Stimulated activated CD4-positive, alpha-beta T cell treated with anti-CD3 and anti-CD28 coated beads, Interleukin-12 subunit alpha, Interleukin-12 subunit beta, amount 100 ng/mL, for 24 hours (primary cell): ENCODE measurements at places on chromosomes 7 and 10.

DNA sequence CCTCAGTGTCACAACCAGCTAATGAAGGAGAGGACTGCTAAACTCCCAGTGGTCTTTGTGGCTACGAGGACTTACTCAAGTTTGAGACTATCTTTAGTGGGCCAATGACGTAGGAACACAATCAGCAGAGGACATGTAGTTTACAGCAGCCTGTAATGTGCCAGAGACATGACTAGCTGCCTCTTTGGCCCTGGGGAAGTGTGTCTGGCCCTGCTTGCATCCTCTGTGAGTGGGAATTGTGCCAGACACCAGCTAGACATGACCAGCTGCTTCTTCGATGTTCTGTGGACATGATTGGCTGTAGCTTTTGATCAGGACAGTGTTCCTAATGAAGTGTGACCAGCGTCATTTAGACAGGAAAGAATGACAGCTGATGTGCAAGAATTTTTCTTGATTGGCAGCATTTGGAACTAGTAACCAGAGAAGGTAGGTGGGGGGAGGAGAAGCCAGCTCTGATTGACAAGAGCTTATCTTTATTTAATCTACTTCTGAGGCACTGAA, 141.7 kb downstream of the AUTS2 start:
- no peak for DNase-seq

- DNase-seq: no peak
Measured at GRCh38 chr10:61662794-61663259, at the start of gene CABCOCO1. TSS of gene CABCOCO1 (plus strand) at chr10:61662929. CDS start at chr10:61662973, 44 bp downstream.

DNA sequence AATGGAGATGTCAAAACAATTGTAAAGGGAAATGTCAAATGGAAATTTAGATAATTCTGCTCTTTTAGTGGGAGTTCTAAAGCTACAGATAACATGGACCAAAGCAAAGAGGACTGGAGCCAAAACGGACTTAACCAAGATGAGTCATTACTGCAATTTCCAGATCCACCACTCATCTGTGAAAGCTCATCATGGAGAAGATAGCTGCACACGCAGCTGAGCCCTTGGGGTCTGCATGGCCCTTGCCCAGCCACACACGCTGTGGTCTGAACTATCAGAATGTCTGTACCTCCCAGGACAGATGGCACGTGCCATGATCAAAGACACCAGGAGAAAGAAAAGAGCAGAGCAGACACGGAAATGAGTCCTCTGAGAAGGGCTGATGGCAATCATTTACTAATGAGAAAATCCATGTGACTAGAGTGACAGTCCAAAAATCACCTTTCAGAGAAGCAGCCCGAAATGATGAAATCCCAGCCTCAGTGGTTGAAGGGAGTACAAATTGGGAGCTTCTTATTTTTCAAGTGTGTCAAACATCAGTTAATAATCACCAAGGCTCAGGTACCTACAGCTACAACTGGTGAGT, 177.9 kb upstream of the MGMT start:
- no peak for DNase-seq

DNA sequence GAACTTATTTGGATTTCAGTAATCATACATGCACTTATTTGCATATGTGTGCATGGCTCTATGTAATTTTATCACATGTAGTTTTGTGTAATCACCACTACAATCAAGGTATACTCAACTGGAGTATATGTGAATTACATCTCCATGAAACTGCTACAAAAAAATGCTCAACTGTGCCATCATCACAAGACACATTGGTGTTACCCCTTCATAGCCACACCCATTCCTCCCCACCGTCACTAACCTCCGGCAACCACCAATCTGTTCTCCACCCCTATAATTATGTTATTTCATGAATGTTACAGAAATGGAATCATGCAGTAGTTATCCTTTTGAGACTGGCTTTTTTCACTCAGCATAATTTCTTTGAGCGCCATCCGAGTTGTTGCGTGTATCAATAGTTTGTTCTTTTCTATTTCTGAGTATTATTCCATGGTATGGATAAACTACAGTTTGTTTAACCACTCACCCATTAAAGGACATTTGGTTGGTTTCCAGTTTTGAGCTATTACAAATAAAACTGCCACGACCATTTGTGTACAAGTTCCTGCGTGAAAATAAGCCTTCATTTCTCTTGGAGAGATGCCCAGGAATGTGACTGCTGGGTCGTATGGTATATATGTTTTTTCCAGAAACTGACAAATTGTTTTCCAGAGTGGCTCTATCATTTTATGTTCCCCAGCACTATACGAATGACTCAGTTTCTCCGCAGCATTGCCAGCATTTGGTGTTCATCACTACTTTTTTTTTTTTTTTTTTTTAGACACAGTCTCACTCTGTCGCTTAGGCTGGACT, 11.3 kb upstream of the SMO start:
- no peak for DNase-seq

- DNase-seq: no peak
Measured at GRCh38 chr10:69312528-69312927, 34.2 kb downstream of the HK1 start.

GRCh38 chr7:82268632-82269031, 174.9 kb downstream of the CACNA2D1 start:
- DNase-seq: no peak
